ENCODE measurements at places on chromosomes 5 and 9. TPM values are rescaled to one million over a fixed set of nuclear protein-coding genes. Genes with fewer than 3 reads are reported as not detected.

The IFNA2 gene
- not detected for total RNA-seq

The CCIN gene
- 1.1 TPM for total RNA-seq

The PCDHGC3 gene
- 62.8 TPM for total RNA-seq

The FBXW2 gene
- 48.5 TPM for total RNA-seq

The CTXN3 gene
- total RNA-seq, result 1.1 TPM

DNA sequence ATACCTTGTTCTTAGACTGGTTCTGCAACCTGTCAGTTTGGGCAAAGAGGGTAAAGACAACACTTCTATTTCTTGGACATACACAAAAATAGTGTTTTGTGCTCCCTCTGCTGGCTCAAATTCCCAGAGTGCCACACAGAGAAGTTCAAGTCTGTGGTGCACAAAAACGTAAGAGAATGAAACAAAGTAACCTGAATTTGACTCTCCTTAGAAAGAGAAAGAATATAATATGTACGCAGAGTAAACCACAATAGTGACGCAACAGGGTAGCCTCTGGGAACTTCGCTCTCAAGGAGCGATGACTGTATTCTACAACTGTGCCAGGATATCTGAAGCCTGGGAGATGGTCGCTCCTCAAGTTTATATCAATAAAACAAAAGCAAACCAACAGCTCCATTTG, 18.5 kb downstream of the DDX31 start:
- peak; percentile 46 for DNase-seq

- DNase-seq, result no peak
Measured at GRCh38 chr5:168005093-168005492, 286.4 kb upstream of the WWC1 start.

- no peak for DNase-seq
Measured at GRCh38 chr5:88542786-88543185, 274.1 kb upstream of the TMEM161B start.

DNA sequence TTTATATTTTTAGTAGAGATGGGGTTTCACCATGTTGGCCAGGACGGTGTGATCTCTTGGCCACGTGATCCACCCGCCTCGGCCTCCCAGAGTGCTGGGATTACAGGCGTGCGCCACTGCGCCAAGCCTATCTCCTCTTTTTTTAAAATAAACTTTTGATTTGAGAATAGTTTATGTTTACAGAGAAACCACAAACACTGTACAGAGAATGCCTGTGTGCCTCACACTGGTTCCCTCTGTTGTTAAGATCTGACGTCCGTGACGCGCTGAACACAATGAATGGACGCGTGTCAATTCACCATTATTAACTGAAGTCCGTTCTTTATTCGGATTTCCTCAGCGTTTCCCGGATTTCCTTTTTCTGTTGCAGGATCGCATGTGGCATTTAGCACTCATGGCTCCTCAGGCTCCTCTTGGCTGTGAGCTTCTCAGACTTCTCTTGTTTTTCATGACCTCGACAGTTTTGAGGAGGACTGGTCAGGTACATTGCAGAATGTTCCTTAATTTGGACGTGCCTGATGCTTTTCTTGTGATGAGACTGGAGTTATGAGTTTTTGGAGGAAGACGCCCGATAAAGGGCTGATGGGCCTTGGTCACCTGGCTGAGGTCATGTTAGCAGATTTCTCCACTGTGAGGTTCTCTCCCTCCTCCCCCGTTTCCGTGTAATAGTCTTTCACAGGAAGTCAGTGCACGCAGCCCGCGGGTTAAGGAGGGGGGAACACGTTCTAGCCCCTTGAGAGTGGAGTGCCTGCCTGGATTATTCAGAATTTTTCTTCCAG, 69.6 kb downstream of the ANKRD33B start:
- DNase-seq, result no peak

DNA sequence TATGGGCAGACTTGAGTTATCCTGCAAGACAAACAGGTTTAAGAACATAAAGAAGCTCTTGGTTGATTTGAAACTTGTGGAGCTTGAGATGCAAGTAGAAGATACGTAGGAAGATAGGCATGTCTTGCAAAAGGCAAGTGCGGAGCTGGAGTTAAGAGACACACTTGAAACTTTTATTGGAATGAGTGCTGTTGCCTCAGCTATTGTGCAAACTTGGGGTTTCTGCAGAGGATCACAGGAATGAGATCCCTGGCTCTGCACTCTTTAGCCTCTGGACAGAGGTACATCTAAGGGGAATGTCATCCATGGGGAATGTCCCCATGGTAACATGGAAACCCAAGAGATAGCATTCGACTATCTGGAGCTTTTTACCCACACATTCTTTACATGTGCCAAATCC, 121.1 kb downstream of the ADCY2 start:
- no peak for DNase-seq

DNA sequence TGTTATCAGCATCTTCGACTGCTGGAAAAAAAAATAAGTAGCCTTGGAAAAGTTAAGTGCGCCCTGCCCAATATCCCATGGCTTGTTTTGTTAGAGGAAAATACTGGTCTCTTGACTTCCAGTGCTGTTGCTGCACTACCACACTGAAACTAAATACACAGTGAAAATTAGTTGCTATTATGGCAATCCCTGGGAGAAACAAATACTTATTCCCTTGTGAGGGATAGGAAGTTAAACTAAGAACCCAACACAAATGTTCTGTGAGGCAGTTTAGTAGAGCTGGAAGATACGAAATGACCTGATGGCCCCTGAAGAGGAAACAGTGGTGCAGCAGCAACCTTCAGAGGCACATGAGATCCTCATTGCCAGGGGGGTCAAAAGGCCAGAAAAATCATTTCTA, 164.0 kb downstream of the ARL15 start:
- no peak for DNase-seq

DNA sequence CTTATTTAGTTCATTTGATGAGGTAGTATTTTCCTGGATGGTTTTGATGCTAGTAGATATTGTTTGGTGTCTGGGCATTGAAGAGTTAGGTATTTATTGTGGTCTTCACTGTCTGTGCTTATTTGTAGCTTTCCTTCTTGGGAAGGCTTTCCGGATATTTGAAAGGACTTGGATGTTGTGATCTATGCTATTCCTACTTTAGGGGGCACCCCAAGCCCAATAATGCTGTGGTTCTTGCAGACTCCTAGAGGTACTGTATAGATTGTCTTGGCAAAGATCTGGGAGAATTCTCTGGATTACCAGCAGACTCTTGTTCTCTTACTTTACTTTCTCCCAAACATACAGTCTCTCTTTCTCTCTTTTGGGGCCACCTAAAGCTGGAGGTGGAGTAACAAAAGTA, 315.7 kb downstream of the MAT2B start:
- no peak for DNase-seq

DNA sequence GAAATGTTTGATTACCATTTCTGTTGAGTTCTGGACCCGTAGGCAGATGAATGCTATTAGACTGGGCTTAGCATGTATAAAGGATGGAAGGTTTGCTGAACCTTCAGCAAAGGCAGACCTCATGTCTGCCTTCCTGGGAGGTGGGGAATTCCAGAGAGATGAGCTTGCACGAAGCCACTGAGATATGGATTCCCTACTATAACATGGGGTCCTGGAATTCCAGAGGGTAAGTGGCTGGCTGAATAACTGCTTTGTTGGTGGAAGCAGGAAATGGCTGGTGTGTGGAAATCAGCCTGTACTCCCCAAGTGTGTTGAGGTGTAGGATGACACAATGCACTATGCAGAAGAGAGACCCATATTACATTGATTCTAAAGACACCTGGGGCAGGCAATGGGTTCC, 526.4 kb downstream of the CTNND2 start:
- DNase-seq, result no peak

GRCh38 chr5:107916731-107917725, 246.3 kb upstream of the EFNA5 start:
- no peak for DNase-seq

GRCh38 chr9:77170991-77171699, 6.2 kb upstream of the VPS13A start:
- DNase-seq, result no peak

DNA sequence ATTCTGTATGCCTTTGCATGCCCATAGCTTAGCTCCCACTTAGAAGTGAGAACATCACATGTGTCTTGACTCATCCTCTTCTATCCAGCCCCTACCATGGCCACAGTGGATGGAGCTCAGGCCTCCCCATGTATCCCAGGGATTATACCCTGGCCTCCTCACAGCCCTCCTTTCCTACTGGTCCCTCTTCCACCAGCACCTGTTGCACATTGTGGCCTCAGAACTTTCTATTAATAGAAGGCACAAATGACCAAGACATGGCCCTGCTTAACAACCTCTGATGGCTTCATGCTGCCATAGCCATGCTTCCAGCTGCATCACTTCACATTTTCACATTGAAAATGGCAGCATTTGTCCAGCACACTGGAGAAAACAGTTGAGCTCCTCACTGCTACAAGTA, 315.4 kb downstream of the CDK5RAP2 start:
- no peak for DNase-seq

DNA sequence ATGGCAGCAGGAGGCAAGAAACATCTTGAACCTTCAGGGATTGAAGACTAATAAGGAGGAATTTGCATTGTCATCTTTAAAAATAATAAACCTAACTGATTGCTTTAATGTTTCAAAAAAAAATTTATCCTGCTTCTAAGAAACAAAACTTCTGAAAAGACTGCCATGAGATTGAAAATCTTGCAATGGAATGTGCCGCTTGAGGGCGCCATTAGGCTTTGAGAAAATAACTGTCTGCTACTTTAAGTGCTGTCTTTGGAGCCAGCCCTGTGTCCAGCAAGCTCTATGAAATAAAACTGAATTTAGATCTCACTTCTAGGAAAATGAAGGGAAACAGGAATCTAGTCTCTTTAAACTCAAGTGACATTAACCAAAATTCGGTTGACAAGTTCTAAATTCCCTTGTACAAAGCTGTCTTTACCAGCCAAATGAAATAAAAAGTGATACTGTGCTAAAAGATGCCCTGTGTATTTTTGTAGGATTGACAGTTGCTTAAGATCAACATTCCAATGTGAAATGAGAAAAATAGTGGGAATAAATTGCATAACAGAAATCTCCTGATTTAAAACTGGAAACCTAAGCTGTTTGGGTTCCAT, 79.4 kb downstream of the ESM1 start:
- no peak for DNase-seq

- no peak for DNase-seq
Measured at GRCh38 chr5:134957920-134958608, 9.6 kb upstream of the CATSPER3 start.

DNA sequence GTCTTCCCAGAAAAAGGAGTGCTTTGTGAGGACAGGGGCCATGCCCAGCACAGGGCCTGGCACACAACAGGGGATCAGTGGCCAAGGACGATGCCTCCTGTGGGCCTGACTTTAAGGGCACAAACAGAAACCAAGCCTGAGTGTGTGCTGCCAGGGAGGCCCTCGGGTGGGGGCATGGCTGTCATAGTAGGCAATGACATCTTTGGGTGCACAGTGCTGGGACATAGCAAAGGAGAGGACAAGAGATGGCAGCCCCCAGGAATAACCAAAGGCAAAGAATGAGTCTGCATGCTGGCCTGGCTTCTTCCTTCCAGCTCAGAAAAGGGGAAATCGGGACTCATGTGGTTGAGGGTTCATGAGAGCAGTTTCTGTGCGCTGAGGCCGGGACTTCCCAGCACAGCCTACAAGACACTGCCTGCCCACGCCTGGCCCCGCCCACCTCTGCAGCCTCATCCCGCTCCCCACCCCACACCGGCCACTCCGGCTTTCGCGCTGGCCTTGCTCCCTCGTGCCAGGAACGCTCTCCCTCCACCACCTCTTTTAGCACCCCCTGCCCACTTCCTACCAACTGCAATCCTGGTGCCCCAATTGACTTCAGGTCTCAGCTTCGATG, 13.8 kb upstream of the LHX2 start:
- no peak for DNase-seq

DNA sequence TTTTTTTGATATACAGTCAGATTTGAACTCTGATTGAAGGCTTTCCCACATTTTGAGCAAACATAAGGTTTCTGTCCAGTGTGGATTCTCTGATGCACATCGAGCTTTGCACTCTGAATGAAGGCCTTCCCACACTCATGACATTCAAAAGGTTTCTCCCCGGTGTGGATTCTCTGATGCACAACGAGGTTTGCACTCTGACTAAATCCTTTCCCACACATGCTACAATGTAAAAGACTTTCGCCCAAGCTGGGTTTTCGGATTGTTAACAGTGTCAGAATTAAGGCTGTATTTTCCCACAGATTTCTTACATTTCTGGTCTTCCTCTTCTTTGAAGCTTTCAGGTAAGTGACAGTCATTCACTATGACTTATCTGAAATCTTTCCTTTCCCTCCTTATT, 44.3 kb downstream of the GHR start:
- DNase-seq, result no peak

DNA sequence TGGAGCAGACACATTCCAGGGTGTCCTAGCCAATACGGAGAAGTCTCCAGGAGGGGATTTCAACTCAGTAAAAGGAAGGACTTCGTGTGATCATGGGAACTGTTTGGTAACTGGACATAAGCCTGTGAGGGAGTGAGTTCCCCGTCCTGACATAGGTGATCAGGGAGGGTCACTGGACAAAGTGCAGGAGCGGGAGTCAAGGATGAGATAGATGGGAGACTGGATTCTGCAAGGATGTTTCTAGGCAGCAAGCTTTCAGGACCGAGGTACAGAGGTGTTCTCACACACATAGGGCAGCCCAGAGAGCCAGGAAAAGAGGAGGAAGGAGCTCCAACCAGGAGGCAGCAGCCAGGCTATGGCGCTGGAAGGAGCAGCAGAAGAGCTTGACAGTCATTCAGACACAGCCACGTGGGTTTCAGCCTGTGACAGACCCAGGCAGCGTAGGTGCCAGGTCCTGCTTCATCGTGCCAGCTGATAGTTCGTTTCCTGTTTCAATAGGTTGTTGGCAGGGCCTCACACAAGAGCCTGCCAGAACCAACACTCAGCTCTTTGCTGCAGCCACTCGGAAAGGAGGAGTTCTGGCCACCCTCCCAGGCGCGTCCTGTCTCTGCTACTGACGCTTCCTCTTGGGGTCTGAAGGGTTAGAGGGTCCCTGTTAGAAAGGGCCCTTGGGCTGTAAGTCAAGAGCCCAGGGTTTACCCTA, 84.1 kb downstream of the AMBP start:
- DNase-seq, result peak; percentile 21

GRCh38 chr5:170312666-170313065, 15.1 kb upstream of the LCP2 start:
- DNase-seq, result no peak

DNA sequence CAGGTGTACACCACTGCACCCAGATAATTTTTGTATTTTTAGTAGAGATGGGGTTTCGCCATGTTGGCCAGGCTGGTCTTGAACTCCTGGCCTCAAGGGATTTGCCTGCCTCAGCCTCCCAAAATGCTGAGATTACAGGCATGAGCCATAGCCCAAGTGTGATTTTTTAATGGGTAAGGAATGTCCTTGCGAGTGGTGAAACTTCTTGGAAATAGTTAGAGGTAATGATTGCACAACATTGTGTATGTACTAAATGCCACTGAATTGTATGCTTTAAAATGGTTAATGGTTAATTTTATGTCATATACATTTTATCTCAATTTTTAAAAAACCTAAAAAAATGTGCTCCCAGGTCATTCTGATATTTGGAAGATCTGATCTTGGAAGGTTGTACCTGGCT, 59.9 kb upstream of the IL6ST start:
- no peak for DNase-seq

- no peak for DNase-seq
Measured at GRCh38 chr5:133751421-133751820, 139.1 kb upstream of the FSTL4 start.

- DNase-seq, result no peak
Measured at GRCh38 chr5:155154973-155155372, 141.4 kb downstream of the KIF4B start.

All from urinary bladder (tissue), 4 donors.